ENCODE measurements at places on chromosomes 12 and 14.

DNA sequence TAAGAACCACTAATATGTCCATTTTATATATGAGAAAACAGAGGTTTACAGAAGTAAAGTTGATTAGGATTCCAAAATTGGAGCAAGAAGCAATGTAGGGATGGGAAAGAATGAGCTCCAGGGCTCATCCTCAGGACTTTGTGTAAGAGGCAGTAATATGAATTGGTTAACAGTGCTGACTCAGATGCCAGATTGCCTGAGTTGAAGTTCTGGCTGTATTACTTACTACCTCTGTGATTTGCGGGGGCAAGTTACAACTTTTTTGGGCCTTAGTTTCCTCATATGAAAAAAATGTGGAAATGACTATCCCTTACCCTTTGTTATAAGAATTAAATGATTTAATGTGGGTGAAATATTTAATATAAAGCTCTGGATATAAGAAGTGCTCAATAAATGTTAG is 35.1 kb upstream of the PPP2R5E start:
- no peak for DNase-seq

- no peak for DNase-seq
Observed at GRCh38 chr12:49867570-49868341, 24.9 kb upstream of the BCDIN3D start.

DNA sequence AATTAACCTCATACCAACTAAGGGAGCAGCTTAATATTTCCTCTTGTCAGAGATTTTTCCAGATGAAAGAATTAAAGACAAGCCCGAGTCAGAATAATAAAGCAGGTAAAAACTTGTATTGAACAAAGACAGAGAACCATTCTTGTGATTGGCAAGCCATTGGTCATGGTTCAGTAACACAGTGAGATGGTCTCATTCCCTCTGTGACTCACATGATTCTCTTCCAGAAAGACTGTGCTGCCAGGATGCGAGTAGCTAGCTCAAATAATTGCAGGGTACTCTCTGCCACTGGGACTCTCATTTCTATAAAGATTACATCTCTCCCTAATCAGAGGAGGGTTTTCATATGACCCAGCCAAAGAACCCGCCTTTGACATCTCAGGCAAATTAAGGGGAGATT is 179.4 kb downstream of the PHLDA1 start:
- DNase-seq: no peak

DNA sequence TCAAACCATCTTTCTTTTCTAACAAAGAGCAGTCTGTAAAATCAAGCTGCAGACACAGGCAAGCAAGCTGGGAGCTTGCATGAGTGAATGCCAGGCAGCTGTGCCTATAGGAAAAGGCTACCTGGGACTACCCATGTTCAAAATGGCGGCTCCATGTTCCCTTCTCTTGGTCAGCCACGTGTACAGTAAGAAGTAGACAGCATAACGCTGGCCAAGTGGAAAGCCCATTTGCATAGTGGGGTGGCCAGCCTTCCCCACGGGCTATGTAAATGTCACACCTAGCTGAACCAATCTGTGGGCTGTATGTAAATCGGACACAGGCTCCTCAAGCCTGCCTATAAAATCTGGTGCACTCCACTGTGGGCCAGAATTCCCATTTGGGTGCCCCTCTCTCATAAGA is 117.1 kb downstream of the SYT10 start:
- no peak for DNase-seq

DNA sequence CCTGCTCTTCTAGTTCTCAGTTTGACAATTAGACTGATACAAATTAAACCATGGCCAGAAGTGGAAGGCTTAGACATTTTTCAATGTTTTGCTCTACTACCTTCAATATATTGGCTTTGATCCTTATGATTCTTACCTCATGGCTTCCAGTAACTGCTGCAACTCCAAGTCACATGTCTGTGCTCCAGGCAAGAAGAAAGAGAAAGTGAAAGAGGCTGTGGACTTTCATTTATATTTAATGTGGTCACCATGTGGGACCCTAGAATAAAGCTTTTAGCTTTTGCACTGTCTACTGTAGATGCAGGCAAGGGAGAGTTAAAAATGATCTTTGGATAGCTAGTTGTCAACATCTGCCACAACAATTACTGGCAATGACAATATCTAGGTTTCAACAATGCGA is 214.3 kb upstream of the PDE3A start:
- no peak for DNase-seq

DNA sequence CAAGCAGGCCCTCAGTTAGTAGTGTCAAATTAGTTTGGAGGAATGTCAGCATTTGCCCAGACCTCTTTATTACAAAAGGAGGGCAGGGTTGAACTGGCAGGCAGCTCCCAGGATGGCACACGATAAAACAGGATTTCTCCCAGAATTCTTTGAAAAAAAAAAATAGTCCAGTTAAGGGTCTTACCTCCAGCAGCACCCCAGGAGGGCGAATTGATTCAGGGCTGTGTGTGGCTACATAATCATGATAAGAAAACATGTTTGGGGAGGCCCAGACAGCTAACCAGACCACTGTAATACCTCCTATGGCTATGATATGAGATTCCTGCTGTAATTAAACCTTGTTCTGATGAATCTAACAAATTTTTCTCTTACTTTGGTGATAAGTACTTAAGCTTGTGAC is 38.8 kb upstream of the NT5DC3 start:
- DNase-seq: no peak

DNA sequence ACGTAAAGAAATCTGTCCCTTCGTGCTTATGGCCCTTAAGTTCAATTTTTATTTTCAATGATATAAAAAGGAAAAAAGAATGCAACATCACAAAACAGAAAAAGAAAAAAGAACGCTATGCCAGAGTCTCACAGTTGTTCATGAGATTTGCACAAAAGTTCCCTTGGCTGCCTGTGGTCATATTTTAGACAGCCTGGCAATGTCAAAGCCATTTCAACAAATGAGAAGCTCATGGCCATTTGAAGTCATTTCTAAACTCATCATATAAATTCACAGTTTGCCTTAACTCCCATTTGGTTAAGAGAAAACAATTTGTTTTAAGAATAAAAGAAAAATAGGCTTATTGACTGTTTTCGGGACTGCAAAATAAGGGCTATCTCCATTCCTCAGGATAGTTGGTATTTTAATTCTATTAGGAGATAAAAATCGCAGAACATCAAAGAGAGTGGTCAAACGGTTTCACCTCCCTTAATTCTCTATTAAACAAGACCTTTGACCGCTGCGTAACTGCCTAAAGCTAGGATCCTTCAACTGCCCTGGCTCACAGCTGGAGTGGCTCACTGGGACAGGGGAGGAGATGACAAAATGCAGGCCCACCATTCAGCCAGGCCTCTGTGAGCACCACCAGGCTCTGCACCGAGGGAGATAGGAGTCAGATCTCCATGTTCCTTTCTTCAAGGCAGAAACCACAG is 119.2 kb upstream of the DAAM1 start:
- no peak for DNase-seq

DNA sequence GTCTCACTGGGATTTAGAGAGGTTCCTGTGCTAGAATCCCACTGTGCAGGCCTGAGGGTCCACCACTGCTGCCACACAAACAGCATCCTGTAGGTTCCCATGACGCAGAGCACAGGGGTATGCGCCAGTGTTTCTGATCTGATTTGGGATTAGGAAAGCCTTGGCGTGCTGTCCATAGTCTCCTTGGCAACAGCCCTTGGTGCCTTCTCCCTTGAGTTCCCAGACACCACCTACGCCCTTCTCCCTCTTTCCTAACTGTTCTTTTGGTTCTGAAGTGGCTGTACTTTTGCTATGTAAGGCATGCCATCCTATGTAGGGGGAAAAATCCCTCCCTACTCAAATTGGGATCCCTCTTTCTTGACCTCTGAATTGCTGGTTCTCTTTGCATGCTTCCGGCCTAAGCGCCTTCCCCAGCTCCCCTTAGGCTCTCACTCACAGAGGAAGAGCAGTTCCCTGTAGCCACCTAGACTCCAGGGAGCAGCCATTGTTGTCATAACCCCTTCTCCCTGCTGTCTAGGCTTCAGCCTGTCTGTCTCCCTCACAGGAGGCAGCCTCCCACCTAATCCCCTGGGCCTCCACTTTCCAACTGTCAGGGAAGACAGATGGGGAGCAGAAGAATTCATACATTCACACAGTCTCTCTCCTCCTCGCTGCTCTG is 14.8 kb upstream of the RIC8B start:
- DNase-seq: no peak

DNA sequence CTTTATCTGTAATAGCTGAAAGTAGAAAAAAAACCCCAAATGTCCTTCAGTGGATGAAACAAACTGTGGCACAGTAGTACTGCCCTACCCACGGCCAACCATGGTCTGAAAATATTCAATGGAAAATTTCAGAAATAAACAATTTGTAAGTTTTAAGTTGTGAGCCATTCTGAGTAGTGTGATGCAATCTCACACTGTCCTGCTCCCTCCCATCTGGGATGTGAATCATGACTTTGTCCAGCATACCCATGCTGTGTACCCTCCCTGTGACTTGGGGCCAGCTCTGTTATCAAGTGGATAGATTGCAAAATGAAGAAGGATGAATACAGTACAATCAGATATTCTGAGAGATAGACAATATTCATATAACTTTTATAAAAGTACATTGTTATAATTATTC is 106.2 kb downstream of the SMOC1 start:
- DNase-seq: no peak

DNA sequence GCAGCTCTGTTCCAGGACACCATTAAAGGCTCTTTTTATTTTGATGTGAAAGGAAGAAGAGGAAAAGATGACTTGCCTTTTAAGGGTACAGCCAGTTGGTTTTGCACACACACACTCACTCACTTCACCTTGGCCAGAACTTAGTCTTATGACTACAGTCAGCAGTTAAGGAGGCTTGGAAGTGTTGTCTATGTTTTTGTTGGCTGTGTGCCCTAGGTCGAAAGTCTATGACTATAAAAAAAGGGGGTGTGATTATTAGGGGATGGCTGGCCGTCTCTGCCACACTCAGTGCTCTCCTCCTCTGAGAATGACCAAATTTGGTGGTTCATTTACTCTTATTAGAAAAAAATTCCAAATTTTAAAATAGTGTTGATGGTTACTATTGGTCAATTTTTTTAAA is 139.5 kb upstream of the OTX2 start:
- no peak for DNase-seq

- no peak for DNase-seq
Observed at GRCh38 chr14:74982661-74983060, 20.1 kb upstream of the EIF2B2 start.

DNA sequence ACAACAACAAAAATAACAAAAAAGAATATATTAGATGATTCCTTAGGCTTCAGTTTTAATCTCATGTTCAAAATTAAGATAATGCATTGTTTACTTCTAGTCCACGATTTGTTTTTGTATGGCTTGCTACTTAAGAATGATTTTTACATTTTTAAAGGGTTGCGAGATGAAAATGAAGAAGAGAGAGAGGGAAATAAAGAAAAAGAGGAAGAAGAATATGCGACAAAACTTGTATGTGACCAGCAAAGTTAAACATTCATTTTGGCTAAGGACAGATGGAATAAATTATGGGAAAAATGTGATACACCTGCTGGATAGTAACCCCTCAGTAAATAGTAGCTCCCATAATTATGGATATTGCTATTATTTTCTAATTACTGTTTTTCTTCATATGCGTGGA is 1.2 kb upstream of the GIT2 start:
- DNase-seq: no peak

- no peak for DNase-seq
Observed at GRCh38 chr12:66065150-66065549, 65.4 kb downstream of the LLPH start.

GRCh38 chr12:116215023-116215422 is 62.5 kb downstream of the MED13L start:
- no peak for DNase-seq

- DNase-seq: no peak
Observed at GRCh38 chr14:96349286-96350075, 13.7 kb downstream of the ATG2B start.

GRCh38 chr12:3123729-3124128 is 46.5 kb downstream of the TSPAN9 start:
- DNase-seq: no peak

DNA sequence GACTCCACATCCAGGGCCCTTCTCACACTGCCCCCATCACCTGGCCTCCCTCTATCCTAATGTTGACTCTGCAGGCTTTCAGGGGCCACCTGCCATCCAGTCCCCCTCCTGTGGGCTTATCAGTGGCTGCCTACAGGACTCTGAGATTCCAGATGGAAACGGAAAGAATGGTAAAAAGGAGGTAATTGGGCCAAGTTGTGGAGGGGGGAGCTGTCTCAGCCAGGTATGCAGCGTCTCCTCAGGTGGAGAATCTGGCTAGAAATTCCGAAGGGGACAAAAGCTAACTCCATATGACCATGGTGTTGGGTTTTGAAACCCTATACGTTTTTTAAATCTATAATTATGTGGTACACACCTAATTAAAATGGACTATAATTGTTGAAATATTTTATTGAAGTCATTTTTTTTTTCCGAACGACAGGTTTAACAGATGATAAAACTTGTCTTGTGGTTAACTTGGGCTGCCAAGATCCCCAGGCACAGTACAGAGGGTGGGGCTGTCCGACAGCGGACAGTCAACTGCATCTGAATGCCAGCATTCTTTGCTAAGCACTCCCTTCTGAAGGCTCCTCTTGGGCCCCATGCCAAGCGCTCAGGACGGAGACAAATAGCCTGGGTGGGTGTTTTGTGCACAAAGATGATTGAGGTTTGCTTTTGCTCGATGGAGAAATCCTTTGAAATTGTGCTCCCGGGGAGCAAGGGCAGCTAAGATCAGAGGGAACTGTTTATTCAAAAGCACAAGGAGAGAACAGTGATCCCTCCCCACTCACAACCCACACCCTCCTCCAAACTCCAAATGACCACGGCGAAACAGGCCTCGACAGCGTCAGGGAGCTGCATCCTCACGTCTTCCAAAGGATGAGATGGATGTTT is 365.6 kb downstream of the BCL11B start:
- no peak for DNase-seq

DNA sequence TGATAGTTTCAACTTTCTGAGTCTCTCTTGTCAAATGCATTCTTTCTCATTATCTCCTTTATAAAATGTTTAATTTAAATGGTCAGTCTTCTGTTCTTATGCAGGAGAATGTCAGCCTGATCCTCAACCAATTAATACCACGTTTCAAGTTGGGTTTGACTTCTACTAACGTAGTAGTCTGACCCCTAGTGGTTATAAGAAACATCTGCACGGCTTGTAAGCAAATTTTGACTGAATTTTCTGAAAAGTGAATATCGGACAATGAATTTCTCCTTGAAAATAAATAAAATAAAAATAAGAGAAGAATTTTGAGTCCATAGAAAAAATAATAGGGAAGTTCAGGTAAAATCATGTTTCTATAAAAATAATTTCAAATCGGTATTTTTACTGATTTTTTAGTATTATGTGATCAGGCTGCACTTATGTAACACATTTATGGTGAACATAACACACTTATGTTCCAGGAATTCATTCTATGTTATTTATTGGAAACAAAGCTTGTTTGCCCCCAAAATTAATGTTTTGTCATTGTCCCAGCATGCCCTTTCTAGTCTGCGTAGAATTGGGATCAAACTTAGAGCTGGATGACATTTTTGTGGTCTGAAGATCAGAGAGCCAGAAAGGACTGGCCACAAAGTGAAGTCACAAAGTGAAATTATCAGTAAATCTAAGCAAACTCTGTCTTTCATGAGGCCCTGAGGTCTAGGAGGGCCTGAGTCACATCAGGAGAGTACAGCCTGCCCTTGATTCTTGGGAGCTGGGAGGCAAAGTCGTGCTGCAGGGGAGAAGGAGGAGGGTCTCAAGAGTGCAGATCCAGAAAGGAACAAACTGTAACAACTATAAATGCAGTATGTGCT is 101.2 kb upstream of the STXBP6 start:
- DNase-seq: no peak

Measured in stimulated activated CD4-positive, alpha-beta T cell treated with anti-CD3 and anti-CD28 coated beads, TNF-alpha, amount 100 ng/mL, for 48 hours (primary cell).